ENCODE measurements at places on chromosomes 13 and 19. TPM values are rescaled to one million over a fixed set of nuclear protein-coding genes. Genes with fewer than 3 reads are reported as not detected.

GRCh38 chr13:101579281-101579802, 126.9 kb downstream of the ITGBL1 start:
- DNase-seq = peak; percentile 44

- peak; percentile 10 for DNase-seq
These were observed 257.4 kb upstream of the SLITRK1 start for GRCh38 chr13:84139561-84140158.

DNA sequence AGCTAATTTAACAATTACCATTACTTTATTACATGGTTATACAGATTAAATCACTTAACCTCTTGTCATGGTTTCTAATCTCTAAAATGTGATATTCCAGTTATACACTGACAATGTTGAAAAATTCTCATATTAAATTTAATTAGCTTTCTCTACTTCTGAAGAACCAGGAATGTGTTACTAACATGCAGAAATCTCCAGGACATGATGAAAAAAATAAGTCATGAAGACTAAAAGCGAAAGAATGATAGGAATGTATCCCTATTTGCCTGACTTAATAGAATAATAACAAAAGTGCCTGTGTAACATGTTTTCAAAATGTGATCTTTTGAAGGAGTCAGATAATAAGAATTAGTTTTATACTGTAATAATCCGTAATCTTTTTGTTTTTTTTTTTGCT, 2823.7 kb upstream of the PCDH20 start:
- DNase-seq = no peak

DNA sequence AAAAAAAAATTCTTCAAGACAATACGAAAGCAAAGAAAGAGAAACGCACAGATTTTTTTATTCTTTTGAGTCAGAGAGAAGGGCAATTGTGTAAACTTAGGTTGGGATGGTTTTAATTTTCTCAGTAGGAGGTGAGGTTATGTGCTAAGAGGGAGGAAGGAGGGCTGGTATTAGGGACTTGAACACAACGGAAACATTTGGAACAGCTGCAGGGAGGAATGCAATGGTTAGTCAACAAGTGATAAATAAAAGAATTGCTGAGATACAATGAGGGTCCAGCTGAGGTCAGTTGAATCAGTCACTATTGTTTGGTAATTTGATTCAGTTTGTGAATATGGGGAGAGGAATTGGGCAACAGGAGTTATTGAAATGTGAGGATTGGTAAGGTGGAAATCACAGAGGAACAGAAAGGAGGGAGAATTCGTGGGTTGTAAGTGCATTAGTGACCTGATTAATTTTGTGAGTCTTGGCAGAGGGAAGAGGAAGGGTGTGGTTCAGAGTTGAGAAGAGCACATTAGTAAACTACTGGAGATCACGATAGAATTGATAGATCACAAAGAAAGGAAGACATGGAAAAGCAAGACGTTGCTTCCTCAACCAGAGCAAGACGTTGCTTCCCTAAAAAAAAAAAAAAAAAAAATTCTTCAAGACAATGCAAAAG, 499.5 kb upstream of the SPRY2 start:
- no peak for DNase-seq

DNA sequence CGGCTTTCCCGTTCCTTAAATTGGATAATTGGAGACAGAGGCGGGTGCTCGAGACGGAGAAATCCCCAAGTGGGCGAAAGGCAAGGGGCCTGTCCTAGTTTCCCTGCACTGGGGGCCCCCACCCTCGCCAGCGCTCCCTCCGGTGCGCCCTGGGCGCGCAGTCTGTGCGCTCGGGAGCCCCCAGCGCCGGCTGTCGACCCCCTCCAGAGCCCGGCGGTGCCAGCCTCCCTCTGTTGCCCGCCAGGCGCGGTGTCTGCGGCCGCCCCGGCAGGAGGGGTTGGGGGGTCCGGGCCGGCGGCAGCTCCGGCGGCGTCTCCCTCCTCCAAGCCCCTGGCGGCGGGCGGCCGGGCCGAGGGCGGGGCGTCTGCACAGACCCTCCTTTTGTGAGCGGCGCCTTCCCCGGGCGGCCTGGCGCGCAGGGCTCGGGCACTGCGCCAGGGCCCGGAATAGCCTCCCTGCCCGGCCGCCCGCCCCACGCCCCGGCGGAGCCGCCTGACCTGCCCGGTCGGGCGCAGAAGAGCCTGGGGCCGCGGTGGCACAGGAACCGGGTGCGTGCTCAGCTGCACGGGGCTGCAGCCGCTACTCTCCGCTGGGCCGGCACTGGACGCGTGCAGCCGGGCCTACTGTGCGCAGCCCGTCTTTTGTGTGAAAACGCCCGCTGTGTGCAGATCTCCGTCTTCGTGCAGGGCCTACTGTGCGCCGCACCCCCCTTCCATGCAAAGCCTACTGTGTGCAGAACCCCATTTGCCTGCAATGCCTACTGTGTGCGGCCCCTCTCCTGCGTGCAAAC, 13.2 kb downstream of the GADD45B start:
- DNase-seq = no peak

DNA sequence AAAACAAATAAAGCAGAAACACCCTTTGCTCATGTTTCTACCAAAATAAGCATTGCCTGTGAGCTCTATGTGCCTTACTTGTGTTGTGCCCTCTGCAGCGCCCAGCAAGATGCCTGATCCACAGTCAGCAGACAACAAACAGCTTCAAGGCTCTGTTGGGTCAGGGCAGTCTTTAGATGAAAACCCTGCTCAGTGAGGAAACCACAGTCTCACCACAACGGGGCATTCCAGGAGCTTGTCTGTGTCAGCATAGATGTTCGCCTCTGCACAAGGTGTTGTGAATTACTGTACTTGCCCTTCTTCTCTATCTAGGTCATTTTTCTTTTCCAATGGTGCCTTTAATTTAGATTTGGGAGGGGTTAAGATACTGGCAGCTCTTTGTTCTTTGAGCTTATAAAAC, 251.9 kb downstream of the COL4A1 start:
- peak; percentile 81 for DNase-seq

- DNase-seq = no peak
These were observed 18.4 kb downstream of the TEX29 start for GRCh38 chr13:111338841-111339240.

Gene APOC4
- total RNA-seq = not detected

Data from mammary epithelial cell (primary cell).